ENCODE measurements at places on chromosomes 3 and 15.

GRCh38 chr3:86788371-86788770 lies 202.6 kb downstream of the VGLL3 start:
- no peak for DNase-seq

DNA sequence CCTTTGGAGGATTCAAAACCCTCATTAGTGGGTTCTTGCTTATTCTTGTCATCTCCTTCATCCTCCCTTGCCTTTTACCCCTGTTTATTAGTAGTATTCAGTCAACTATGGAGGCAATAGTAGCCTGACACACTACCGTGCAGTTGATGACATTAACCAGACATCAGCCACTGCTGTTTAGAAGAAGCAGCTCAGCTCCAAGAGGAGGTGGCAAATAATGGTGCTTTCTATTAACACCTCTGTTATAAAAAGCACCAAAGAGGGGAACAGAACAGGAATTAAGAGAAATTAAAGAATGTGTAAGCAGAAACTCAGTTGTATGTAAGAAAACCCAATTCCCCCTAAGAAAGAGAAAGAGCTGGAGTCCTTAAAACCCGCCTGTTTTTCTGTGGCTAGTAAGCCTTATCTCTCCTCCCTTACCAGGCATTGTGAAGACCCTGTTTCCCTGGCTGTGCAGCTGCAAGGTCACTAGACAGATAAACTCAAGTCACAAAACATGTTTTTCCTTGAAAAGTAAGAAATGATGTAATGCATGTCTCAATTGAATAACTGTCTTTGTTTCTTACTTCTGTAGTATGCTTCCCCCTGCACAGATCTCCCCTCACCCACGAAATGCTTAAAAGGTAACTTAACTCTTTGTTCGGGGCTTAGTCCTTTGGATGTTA lies 21.2 kb downstream of the CCR4 start:
- no peak for DNase-seq

GRCh38 chr3:147483578-147483977 lies 74.4 kb downstream of the ZIC1 start:
- no peak for DNase-seq

DNA sequence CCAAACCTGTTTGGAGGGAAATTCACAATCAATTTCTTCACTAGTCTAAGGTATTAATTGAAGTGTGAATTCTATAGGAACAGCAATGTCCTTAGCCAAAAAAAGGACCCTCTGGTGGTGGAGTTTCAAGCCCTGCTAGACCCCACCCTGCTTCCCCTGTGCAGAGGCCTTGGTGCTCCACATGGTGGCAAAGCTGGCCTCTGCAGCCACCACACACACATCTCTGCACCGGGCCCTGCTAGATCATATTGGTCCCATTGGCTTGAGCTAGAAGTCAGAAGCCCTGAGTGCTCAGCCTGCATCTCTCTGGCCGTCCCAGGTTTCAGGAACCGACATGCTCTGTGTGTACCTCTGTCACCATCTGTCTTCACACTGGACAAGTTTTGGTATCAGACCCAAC lies 220.9 kb upstream of the TRIM42 start:
- no peak for DNase-seq

- no peak for DNase-seq
Observed at GRCh38 chr3:142450881-142451280, 3.0 kb upstream of the XRN1 start.

DNA sequence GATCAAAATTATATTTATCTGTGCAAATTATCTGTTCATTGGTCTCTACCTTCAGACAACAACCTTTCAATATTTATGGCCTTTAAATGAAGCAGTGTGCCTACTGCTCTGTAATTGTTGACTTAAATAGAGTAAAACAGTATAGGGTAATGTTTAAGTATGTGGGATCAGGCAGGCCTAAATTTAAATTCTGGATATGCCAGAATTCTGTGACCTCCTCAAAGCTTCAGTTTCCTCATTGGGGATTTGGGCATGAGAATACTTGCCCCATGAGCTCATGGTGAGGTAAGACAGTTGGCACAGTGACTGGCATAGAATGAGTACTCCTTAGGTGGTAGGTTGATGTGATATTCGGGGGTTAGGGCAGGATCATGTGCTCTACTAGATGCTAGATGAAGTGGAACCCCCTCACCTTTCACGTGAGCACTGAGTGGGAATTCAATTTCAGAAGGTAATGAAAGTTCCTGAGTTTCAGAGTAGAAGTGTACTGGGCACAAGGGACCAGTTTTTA lies 14.9 kb downstream of the ARL8B start:
- no peak for DNase-seq
